HFF-Myc (cell line): ENCODE measurements at places on chromosomes 2 and 18.
A peak's percentile ranks its signal among the peaks of the same experiment; 100 is the strongest.

GRCh38 chr2:218002845-218003180 is at the start of gene TNS1:
TNS1 (minus strand) TSS chr2:218002995; CDS start chr2:218002872, 123 bp downstream.
- no peak for DNase-seq

- DNase-seq: no peak
Measured at GRCh38 chr2:234852941-234853340, 98.9 kb upstream of the SH3BP4 start.

GRCh38 chr2:99559075-99559662 is 69.4 kb upstream of the REV1 start:
- DNase-seq: peak; percentile 21

- no peak for DNase-seq
Measured at GRCh38 chr18:50447102-50447741, 72.4 kb downstream of the SKA1 start.

DNA sequence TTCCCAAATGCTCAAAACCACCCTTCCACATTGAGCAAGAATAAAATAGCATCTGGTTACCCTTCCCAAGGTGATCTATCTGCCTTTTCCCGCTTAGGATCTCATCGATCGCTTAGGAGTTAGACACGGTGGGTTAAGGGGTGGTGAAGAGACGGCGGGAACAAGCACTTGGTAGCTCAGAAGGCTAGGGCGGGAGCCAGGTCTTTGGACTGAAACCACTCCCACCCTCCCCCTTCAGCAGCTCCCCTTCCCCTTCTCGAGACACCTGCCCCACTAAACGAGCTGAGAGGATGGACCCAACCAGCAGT is 513 bp downstream of the THOC1 start:
- DNase-seq: no peak

- DNase-seq: no peak
Measured at GRCh38 chr2:46381263-46381849, 84.1 kb downstream of the EPAS1 start.

- no peak for DNase-seq
Measured at GRCh38 chr2:239723486-239724193, 301.5 kb downstream of the NDUFA10 start.

- no peak for DNase-seq
Measured at GRCh38 chr2:11004199-11004598, 92.5 kb downstream of the KCNF1 start.

GRCh38 chr2:128262315-128263253 is 56.1 kb downstream of the HS6ST1 start:
- no peak for DNase-seq

DNA sequence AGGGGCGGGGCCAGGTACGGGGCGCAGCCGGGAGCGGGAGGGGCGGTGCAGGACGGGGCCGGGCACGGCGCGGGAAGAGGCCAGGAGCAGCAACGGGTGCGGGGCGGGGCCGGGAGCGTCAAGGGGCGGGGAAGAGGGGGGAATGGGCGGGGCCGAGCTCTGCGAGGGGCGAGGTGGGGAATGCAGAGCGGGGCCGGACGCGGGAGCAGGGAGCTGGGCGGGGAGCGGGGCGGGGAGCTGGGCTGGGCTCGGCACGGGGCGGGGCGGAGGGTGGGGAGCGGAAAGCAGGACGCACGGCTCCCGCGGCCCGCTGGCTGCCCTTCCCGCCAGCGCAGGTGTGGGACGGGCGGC is at the start of gene IMPA2:
Gene IMPA2, plus strand, starts transcription at position 316 of the 351 bp plus-strand sequence. CDS start 163 bp downstream, outside the sequence.
- DNase-seq: no peak

- DNase-seq: no peak
Measured at GRCh38 chr2:207830778-207831438, 61.2 kb upstream of the FZD5 start.

DNA sequence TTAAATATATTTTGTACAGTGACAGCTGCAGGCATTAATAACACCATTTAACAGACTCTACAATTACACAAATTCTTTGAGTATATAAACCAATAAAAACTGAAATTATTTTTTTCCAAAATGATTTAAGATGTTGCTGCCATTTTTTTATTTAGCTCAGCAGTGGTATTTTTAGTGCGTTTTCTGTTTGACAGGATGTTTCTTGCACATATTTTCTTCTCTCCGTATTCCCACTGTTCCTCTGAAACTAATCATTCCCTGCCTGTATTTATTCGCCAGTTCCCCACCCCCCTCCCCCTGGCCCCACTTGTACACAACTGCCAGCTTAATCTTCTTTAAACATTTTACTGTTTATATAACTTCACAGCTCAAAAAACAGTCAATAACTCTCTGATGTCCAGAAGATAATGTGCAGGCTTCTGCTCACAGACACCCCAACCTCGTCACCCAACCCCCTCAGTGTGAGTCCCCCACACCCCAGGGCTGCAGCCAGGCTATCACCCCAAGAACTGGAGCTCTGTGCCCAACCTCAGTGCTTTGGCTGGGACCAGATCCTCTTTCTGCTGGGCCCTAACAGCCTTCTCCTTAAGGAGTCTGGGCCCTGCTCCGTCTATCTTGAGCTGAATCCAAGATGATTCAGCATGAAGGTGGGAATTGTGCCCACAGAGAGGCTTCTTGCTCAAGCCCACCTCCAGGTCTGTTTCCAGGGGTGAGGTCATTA is 41.6 kb upstream of the MAP4K4 start:
- no peak for DNase-seq

- no peak for DNase-seq
Measured at GRCh38 chr2:134522496-134523455, 196.0 kb downstream of the TMEM163 start.

GRCh38 chr2:176656038-176656775 is 387.0 kb downstream of the MTX2 start:
- no peak for DNase-seq

DNA sequence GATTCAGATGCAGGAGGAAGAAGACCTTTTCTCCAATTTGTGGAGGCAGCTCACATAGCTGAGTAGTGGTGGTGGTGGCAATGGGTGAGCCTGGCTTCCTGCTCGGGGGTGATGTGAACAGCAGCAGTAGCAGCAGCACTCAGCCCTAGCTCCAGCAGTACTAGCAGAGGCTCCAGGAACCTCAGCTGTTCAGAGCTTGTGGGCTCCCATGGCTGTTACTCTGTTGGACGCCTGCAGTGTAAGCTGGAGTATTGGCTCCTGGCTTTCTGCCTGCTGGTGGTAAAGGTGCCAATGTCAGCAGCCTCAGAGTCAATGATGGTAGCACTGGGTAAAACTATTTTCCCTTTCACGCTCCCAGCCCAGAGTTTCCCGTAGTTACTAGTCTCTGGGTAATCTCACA is 3.1 kb upstream of the SEH1L start:
- no peak for DNase-seq

DNA sequence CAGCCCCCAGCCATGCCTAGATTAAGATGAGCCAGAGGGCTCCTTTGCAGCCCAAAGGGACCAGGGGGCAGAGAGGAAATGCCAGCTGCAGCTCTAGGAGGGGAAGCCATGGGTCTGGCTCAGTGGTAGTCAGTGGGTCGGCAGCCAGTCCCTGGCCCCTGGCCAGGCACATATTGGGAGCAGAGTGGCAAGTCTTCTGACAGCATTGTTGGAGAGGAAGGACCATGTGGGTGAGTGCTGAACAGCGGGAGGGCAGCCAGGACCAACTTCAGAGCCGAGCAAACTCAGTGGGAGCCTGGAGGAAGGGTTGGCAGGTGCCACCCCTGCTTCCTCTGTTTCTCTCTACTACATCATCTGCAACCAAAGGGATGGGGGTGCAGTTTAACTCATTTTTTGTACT is 140.5 kb upstream of the PELI1 start:
- DNase-seq: no peak
